ENCODE measurements at places on chromosomes 3 and 15.

DNA sequence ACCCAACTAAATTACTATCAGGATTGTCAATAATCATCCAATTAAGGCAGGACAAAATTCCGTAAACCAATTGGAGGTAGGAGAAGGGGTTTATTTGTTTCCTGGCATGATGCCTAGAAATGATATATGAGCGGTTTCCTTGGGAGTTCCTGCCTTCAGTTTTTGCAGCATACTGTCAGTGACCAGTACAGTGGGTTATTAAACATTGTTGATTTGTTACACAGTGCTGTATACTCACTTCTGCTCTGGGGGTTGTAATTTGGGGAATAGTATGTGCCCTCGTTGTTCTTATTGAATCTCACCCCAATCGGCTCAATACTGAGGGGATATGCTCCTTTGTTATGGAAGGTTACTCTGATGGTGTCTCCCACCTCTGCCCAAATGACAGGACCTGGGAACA lies 22.2 kb downstream of the CP start:
- no peak for DNase-seq

- DNase-seq: no peak
Observed at GRCh38 chr3:73874606-73875369, 250.0 kb upstream of the PDZRN3 start.

- DNase-seq: no peak
Observed at GRCh38 chr3:177057768-177058167, 139.5 kb downstream of the TBL1XR1 start.

DNA sequence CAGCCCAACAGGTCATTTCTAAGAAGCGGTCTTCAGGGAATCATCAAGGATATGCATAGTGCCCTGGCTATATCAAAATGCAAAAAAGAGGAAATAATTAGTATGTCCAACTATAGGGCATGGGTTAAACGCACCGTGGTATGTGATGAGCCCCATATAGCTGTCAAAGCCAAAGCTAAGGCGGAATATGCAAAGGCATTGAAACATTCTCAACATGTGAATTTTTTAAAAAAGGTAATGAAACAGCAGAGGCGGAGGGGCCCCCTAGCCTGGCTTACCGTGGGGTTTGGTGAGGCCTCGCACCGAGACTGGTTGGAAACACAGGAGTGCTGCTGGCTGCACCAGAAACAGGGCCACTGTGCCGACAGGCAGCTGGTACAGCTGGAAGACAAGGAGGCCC lies 23.2 kb downstream of the PLXND1 start:
- DNase-seq: no peak

DNA sequence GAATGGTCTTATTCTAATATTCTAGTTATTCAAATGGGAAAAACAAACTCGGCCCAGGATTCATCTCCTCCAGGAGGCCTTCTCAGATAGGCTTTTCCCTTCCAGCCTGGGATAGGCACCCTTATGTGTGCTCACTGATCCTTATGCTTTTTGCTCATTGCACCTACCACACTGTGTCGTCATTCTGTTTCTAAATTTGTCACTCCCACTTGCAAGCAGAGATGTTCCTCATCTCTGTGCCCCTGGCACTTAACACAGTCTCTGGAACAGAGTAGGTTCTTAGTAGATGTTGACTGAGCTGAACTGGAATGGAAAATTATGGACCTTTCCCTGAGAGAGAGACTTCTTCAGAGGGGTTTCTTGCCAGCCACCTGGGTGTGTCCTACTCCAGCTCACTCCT lies 18.7 kb upstream of the SPG11 start:
- no peak for DNase-seq

DNA sequence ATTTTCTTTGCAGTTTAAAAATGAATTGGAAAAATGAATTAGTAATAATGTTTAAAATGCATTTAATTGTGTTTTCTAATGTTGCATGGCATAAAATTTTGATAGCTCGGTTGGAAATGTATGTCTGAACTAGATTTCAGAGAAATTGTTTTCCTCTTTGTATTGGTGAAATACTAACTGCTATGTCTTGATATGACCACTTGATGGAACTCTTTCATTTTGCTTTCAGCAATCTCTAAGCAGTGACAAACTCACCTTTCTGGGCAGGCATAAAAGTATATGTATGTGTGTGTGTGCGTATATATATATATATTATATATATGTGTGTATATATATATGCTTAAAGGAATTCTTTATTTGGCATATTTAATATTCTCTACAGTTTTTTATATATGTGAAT lies 239.3 kb upstream of the ZNF717 start:
- DNase-seq: no peak

GRCh38 chr15:76107169-76107568 lies 47.4 kb downstream of the TMEM266 start:
- no peak for DNase-seq

DNA sequence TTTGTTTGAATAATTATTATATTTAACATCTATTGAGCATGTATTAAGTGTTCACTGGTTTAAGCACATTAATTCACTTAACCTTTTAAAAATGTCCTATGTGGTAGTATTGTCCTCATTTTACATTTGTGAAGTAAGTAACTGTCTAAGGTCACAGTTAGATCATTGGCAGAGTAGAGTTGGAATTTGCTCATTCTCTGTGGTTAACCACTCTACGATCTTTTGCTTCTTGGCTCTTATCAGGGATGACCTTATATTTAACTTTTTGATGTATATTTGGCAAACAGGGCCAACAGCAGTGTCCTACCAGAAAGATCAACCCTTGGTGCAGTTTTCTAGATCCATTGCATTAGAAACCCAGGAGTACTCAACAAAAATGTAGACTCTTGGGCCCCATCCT lies 34.0 kb downstream of the PXK start:
- DNase-seq: no peak

DNA sequence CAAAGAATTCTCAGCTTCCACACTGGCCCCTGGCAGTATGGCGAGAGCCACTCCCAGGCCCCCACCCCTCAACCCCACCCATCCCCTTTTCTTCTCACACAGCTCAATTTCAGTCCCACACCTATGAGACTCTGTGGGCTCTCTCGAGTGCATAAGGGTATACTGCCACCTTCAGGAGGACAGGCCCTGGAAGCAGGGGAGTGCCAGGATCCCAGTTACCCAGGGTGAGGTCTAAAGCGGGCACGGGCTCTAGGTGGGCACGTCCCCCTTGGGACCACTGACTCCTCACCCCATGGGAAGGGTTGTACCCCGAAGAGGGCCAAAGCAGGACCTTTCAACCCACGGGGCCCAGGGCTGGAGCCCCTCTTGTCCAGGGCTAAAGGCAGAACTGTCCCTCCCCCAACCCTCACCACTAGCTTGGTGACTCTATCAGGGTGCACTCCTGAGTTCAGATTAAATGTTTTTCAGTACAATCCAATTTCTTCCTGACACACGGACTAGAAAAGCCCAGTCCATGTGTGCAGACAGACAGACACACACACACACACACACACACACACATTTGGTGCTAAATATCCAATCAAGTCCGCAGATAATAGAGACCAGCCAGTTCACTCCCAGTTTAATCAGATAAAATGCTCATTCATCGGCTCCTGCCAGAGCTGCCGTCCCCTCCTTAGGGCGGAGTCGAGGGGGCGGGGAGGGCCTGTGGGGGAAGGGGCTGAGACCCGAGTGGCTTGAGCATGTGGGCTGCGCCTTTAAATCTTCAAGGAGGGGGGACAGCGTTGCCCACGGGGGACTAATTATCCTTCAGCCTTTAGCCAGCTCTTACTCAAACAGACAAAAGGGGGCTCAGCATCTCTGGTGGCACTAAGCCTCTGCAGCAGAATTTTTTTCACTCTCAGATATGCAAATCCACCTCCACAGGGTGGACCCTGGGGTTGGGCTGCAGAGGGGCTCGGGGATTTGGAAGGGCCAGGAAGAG lies 59.3 kb downstream of the CYP11A1 start:
- DNase-seq: no peak
